Left ventricle myocardium inferior (tissue), 1 donor: ENCODE measurements at places on chromosomes 1 and 21. TPM values are rescaled to one million over a fixed set of nuclear protein-coding genes. Genes with fewer than 3 reads are reported as not detected.

Gene MCOLN3
- total RNA-seq = 0.44 TPM

Gene NUP210L
- total RNA-seq = 0.30 TPM

- no peak for DNase-seq
Measured at GRCh38 chr1:155893389-155894142, 17.6 kb downstream of the RIT1 start.

Gene DSCAM
- not detected for total RNA-seq

- no peak for DNase-seq
Measured at GRCh38 chr1:236869911-236870310, 74.8 kb downstream of the MTR start.

GRCh38 chr1:32709075-32709474 lies 6.5 kb upstream of the SYNC start:
- no peak for DNase-seq

GRCh38 chr1:222413991-222414549 lies 133.8 kb downstream of the HHIPL2 start:
- DNase-seq = no peak

DNA sequence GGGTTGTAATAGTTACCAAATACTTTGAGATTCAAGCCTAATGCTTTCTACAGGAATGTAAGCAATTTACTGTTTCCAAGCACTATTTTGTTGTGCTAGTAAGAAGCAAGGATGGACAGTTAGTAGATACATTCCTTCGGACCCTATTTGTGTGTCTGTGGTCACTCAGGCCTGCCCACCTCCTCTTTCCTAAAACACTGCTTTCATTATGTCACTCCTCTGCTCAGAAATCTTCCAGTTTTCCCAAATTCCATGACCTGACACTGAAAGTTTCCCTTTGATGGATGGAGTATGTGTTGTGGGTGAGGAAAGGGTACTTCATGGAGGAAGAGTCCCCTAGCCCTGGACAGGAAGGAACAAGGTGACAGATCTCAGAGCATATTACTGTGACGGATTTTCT lies 141.1 kb downstream of the DISP1 start:
- DNase-seq = no peak

DNA sequence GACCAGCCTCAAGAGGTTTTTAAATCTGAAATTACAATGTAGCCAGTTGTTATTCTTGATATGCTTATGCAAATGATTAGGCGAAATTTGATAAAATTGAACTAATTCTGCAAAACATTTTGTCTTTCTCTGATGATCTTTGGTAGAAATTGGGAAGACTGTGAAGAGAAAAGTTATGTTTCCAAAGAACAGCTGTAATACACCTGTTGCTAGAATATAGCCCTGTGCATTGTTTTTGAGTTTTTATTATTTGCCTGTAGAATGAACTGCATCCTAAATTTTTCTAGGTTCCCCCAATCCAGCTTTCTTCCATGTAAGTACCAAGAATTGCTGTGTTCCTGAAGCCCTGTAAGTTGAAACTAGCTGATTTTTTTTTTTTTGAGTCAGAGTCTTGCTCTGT lies 81.5 kb upstream of the RHOU start:
- no peak for DNase-seq

GRCh38 chr1:51768971-51769588 lies 109.4 kb downstream of the NRDC start:
- no peak for DNase-seq

Gene FMO5
- total RNA-seq = 3.2 TPM

DNA sequence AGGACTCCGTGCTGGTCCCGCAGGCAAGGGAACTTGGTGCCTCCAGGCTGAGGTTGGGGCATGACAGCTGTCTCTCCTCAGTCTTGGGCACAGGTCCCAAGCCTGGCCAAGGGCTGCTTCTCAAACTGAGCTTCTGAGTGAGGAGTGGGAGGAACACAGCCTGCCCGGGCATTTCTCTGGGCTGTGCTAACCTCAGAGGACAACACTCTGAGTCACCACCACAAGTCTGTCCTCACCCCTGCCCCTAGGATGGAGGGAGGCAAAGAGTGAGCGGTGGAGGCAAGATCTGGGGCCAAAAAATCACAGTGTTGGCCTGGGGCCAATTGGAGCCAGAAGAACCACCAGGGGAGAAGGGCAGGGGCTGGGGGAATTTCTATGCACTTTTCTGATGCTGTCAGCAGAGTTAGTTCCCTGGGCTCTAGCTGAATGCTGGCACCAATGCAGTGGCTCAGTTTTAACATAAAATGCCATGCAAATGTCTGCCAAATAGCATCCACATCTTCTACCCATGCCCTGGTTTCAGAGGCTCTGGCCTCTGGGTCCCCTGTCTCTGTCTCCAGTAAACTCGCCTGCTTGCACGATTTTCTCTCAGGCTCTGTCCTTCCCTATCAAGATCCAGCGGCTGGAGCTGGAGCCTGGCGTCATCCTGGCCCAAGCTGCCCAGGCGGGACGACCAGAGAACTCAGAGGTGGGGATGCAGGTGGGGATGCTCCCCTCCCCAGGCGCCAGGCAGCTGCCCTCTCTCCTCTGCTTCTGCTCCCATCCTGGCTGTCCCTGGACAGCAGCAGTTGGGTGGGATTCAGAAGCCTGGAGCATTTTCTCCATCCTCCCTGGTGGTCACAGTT lies 11.0 kb upstream of the CDK18 start:
- DNase-seq = no peak

Gene CHRNB2
- total RNA-seq = not detected

- no peak for DNase-seq
Measured at GRCh38 chr1:216183007-216183406, 240.2 kb downstream of the USH2A start.

Gene TSPAN1
- total RNA-seq = 1.4 TPM

Gene PCP4L1
- total RNA-seq = not detected

DNA sequence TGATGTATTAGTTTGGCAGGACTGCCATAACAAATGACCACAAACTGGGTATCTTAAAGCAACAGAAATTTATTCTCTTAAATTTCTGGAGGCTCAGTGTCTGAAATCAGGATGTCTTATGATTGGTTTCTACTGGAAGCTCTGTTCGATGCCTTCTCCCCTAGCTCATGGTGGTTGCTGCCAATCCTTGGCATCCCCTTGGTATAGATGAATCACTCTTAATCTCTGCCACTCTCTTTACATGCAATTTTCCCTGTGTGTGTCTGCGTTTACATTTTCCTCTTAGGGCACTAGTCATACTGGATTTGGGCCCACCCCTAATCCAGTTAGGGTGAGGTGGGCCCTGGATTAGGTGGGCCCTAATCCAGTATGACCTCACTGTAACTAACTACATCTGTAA lies 54.7 kb upstream of the MPC2 start:
- DNase-seq = no peak

DNA sequence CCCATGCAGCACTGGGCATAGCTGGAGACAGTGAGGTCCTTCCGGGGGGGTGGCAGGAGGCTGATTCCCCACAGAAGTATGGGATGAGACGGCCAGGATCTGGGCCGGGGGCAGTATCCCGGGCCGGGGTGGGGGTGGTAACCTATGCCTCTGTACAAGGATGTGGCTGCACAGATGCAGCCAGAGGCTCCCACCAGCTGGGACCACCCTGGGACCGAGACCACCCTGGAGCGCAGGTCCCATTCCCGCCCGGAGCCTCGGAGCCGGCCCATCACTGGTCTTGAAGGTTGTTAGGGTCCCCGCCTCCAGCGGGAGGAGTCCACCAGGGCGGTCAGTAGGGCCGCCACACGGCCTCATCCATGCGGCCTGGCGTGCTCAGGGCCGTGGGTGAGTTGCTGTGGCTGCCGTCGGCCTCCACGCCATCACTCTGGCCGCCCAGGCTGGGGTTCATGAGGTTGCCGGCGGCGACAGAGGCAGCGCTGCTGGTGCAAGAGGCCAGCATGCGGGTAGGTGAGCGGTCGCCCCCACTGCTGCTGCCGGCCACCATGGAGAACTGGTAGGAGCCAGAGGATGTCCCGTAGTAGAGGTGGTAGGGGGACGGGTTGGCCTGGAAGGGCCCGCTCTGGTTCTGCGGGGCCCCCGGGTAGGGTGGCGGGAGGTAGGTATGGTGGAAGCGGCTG lies 28.1 kb downstream of the RUNX3 start:
- no peak for DNase-seq

Gene LRRC71
- total RNA-seq = 0.27 TPM

DNA sequence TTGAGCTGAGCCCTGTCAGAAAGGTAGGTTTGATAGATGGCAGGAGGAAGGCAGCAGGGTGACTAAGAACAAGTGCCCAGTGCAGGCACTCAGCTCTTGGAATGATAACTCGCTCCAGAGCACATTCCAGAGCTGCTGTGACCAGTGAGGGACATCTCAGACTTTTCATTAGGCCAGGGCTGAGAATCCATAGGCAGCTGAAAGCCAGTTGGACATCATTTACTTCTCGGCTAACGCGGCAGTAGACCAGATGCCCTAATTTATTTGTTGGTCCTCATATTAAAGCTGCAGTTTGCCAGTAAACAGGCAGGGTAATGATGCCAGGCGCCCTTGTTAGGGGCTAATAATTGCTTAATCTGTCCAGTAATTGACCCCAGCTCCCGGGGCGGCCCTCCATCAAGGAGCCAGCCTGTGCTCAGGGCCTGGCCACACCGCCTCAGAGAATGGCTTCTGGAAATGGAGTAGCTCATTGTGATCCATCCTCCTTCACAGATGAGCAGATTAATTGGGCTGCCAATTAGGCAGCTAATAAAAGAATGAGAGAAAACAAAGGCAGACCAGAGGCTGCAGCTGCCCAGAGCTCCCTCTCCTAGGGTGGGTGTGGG lies 122.0 kb downstream of the BEND5 start:
- DNase-seq = no peak

Gene PTPRC
- 7.5 TPM for total RNA-seq

Gene CASQ2
- total RNA-seq = 1,110 TPM

GRCh38 chr1:1080951-1081310 lies 6.8 kb upstream of the RNF223 start:
- DNase-seq = no peak

GRCh38 chr1:2042830-2043773 lies 7.1 kb upstream of the PRKCZ start:
- DNase-seq = no peak

Gene PTPRF
- total RNA-seq = 2.9 TPM

DNA sequence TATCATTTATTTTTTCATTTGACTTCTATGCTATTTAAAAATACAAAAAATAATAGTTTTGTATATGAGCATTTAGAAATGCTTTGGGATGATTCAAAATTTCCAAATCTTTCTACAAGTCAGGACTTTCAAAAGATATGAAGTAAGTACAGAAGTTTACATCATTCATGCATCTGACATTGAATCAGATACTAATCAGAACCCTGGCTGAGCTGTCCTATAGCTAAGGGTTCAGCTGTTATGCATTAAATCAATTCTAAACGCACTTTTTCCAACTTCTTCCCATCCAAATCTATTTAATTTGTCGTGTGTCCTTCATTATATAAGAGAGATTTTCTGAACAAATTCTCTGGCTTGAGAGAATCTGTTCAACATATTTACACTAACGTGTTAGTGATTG lies 779.4 kb downstream of the LTN1 start:
- no peak for DNase-seq

DNA sequence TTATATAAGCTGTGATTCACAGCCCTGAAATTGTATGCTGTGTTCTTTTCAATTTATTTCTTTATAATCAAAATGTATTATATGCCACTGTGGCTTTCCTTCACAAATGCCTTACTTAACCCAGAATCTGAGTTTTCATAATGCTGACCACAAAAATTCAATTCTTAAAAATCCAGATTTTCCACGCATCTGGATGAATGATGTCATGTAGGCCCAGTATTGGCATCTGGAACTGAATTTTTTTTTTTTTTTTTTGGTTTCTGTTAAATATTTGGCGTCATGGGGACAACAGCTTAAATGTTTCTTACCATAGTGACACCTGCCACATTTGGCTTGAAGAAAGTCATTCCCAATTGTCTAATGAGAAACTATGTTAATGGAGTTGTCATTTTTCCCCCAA lies 296.8 kb downstream of the TM2D1 start:
- DNase-seq = no peak

DNA sequence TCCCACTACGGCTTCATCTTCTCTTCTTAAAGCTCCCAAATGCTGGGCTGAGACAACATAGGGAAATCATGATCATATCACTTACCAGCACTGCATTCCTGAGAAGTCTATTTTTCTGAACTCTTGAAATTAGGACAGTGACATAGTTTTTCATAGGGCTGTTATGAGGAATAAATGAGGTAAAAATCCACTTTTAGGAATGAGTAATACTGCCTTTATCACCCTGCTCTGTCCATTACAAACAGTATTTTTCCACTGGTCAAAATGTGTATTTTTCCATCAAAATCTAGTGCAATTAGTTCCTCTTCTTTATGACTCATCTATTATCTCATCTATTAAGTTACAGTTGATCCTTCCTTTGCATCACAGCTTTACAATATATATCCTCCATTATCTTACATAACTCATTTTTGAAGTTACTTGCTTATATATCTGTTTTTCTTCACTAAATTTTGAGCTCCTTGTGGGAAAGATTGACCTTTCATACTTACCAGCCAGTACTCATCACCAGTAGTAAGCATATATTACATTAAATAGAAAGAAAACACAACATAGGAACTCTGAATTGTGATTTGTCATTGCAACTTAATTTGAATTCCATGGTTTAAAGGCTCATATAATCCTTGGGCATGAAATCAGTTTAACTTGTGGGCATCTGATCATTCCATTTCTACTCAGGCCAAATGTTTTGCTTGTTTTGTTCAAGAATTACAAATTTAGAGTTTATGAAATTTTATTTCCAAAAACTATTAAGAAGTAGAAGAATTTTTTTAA lies 37.1 kb downstream of the PRRX1 start:
- no peak for DNase-seq

Gene KRTAP11-1
- total RNA-seq = not detected

DNA sequence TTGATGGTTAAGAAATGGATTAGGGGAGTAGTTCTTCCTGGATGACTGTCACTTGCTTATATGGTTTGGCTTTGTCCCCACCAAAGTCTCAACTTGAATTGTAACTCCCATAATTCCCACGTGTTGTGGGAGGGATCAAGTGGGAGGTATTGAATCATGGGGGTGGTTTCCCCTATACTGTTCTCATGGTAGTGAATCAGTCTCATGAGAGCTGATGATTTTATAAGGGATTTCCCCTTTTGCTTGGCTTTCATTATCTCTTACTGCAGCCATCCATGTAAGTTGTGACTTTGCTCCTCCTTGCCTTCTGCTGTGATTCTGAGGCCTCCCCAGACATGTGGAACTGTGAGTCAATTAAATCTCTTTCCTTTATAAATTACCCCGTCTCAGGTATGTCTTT lies 1621.1 kb downstream of the MRPL39 start:
- DNase-seq = no peak
